NCI-H345 (cell line): ENCODE measurements at places on chromosomes 16 and 17.

DNA sequence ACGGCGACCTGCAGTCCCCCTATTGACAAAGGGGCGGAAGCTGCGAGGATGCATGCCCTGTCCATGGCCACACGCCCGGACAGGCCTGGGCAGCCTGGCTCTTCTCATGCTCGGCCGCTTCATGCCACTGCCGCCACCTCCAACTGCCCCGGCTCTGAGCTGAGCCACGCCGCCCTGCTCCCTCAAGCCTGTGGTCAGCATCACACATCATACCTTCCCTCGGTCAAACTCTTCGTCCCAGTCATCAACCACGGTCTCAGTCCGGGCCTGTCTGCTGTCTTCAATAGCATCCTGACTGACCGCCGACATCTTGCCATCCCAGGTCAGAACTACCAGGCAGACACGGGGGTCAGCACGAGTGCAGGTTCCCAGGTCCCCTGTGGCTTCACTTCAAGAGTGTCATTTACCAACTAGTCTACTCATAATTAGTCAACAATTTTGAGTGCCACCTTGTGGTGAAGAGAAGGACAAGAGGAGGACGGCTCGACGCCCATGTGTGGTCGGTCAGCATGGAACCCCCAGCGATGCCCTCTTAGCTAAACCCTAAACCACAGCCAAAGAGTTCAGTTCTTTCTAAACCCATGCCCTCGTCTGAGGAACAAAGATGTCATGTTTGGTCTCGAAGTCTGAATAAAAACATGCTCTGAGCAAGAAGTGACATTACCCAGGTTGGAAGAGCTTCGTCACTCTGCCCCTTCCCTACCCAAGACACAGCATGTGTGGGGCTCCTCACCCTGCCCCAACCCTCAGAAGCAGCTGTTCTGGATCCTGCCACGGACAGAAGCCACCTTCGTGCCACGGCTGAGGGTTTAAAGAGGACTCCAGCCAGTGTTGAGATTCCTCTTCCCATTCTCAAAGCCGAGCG, 16.9 kb upstream of the CYTH1 start:
- peak; percentile 31 for DNase-seq

DNA sequence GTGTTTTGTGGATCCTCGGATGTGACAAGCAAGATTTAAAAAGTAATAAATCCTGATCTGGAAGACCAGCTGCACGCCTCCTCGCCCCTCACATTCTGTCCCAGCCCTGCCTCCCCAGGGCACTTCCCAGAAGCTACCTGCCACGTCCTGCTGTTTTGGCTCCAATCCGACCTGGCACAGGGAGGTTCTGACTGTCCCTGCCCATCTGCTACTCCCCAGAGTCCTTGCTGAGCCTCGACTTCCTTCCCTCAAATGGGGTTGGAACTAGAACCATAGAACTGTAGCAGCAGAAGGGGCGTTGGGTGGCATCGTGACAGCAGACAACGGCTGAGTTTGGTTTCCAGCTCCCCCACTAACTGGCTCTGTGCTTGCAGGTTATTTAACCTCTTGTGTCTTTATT, 71.7 kb downstream of the RPH3AL start:
- no peak for DNase-seq

DNA sequence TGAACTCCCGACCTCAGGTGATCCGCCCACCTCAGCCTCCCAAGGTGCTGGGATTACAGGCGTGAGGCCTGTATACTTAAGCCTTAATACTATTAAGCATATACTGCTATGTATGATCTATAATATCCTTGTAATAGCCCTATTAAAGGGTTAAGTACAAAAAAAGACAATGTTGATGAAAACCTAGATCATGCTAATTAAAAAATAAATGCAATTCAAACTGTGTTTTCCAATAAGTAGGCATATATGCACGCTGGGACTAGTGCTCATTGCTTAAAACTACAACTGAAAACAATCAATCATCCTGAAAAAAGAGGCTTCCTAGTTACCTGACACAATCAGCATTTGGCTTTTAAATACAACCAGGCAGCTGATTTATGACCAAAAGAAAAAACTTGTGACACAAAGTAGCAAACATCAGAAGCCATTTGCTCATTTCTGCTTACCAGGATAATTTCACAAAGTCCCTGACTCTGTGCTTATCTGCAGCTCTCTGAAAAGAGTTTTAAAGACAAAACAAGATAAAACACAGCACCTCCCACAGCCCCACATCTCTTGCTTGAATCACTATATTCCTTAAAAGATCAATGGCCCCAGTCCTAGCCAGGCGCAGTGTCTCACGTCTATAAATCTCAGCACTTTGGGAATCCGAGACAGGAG, 11.1 kb downstream of the ZNF385C start:
- no peak for DNase-seq

DNA sequence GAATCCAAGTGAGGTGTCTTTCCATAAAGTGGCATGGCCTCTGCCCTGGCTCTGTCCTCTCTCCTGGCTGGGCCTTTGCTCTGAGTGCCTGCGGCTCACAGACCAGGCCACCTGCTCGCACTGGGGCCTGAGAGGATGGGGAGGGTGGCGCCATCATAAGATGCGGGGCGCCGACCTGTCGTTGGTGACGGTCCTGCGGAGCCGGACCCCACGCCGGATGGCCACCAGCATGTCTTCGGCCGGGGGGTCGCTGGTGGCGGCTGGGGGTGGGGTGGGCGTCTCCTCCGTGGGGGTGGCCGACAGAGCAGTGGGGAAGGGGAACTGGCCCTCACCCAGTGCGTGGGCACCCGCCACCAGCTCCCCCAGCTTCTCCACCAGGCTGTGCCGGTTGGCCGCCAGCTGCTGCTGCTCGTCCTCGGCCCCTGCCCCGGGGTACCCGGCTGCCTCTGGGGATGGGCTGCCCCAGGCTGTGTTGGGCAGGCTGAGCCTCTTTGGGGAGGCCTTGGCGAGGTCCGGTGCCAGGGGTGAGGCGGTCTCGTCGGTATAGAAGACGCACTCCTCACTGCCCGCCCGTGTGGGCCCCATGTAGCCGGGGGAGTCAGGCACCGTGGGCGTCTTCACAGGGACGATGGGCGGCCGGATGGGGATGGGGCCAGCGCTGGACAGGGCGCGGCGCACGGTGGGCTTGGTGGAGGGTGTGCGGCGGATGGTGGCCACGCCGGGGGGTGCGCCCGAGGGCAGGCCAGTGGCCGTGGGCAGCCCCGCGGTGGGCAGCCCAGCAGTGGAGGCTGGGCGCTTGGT, 17.4 kb downstream of the IL34 start:
- no peak for DNase-seq

- no peak for DNase-seq
Measured at GRCh38 chr16:89623511-89624261, 10.2 kb downstream of the DPEP1 start.

DNA sequence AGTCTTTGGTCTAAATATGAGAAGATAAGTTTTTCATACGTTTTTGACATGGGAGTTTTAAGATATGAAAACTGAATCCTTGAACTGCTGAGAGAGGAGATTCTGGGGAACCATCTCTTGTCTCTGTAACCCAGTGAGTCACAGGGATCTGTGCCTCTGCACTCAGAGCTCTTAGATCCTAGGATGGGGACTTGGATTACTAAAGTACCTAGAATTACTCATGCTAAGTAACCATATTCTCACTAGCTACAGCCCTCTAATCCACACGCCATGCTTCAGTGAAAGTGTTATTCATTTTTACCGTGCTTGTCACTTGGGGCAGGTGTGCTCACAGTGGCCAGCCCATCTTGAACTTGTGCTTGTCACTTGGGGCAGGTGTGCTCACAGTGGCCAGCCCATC, 2.0 kb downstream of the MRM3 start:
- DNase-seq, result no peak

GRCh38 chr17:16243801-16244567, 27.0 kb downstream of the PIGL start:
- no peak for DNase-seq

DNA sequence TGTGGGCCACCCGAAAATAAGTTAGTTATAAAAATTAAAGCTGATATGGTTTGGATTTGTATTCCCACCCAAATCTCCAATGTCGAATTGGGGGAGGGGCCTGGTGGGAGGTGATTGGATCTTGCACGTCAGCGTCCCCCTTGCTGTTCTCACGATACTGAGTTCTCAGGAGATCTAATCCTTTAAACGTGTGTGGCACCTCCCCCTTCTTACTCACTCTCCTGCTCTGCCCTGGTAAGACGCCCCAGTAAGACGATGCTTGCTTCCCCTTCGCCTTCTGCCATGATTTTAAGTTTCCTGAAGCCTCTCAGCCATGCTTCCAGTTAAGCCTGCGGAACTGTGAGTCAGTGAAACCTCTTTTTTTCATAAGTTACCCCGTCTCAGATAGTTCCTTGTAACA, 35.4 kb downstream of the SYCE1L start:
- no peak for DNase-seq

GRCh38 chr16:31138621-31139578, 3.4 kb upstream of the PRSS8 start:
- DNase-seq, result no peak

- no peak for DNase-seq
Measured at GRCh38 chr16:77748421-77749005, 26.2 kb downstream of the NUDT7 start.

GRCh38 chr16:66152823-66153393, 213.6 kb upstream of the CDH5 start:
- DNase-seq, result no peak

DNA sequence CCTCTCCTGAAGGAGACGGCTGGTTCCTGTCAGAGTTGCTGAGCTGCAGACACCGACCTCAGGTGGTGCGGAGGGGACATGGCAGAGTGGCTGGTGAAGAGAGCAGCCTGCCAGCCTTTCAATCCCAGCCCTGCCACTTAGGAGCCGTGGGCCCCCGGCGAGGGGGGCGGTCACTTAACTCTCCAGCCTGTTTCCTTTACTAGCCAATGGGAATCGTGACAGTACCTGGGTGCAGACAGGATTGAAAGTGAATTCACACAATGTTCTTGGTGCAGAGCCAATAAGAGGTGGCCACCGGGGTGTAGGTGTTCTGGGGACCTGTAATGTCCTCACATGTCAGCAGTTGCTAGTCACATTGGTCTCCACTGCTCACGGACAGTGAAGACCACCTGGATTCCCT, 13.5 kb downstream of the ACE start:
- DNase-seq, result no peak

DNA sequence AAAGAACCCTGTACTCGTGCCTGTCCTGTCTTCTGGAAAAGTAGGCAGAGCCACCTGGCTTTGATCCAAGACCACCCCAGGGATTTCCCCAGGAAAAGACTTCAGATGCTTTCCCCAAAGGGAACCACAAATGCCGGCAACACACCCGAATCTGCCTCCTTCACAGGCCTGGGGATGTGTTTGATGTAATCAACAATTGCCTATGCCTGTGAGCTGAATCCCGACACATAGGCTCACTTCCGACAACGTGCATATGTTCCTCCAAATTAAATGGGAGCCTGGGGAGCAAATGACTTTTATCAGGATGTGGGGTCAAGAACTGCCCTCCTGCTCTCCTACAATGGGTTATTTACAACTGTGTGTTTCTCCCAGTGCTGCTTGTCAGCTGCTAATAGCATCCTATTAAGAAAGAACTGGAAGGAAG, 535.2 kb upstream of the CDH11 start:
- DNase-seq, result no peak

- no peak for DNase-seq
Measured at GRCh38 chr16:65349626-65350025, 227.8 kb upstream of the CDH11 start.

GRCh38 chr16:69250081-69250480, 61.1 kb upstream of the VPS4A start:
- no peak for DNase-seq

DNA sequence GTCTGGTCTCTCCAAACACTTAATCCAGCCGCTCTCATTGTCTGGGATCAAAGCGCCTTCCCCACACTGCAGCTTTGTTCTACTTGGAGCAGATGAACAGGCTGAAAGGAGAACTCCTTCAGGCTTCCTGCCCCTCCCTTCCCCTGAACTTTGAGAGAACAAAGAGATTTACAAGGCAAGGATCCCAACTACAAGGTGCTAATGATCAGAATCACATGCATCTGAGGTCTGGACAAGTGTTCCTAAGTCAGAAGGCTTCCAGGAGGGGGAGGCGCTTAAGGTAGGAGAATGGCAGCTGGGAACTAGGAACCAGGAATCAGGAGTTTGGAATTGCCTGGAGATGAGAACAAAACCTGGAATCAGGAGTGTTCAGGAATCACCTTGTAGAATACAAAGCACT, 606.3 kb upstream of the CDH11 start:
- no peak for DNase-seq

DNA sequence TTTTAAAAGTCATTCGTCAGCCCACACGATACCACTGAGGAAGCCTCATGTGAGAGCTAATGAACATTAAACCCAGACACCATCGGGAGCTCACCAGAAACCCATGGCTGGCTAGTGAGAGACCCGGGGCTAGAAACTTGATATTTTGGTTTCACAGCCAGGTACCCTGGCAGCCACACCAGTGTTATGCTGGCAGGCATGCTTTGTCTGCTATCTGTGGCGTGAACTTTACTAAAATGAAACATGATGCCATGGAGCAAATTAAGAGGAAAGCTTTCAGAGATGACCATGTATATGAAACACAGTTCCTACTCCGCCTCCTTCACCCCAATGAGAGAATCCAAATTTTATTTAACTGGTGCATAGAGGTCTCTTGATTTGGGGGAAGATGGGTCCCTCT, 291.2 kb downstream of the IRX3 start:
- DNase-seq, result no peak

- no peak for DNase-seq
Measured at GRCh38 chr16:74698222-74698621, 2.4 kb downstream of the MLKL start.

DNA sequence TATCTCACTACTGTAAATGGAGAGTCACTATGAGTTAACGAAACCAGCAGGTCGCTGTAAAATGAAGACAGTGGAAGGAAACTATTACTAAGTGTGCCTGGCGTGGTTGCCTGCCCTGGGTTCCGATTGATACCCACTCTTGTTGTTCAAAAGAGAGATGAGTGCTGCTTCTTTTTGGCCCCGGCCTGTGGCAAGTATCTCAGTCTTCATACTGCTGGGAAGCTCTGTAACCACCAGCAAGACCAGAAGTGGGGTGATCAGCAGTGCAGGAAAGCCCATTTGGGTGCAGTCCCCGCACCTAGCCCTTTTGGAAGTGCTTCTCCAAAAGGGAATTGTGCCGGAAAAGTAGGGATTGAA, 104.5 kb downstream of the SNX29 start:
- DNase-seq, result no peak

GRCh38 chr17:18992454-18993130, 12.0 kb downstream of the FAM83G start:
- DNase-seq, result no peak

GRCh38 chr17:20995164-20995872, 47.5 kb downstream of the USP22 start:
- DNase-seq, result no peak

DNA sequence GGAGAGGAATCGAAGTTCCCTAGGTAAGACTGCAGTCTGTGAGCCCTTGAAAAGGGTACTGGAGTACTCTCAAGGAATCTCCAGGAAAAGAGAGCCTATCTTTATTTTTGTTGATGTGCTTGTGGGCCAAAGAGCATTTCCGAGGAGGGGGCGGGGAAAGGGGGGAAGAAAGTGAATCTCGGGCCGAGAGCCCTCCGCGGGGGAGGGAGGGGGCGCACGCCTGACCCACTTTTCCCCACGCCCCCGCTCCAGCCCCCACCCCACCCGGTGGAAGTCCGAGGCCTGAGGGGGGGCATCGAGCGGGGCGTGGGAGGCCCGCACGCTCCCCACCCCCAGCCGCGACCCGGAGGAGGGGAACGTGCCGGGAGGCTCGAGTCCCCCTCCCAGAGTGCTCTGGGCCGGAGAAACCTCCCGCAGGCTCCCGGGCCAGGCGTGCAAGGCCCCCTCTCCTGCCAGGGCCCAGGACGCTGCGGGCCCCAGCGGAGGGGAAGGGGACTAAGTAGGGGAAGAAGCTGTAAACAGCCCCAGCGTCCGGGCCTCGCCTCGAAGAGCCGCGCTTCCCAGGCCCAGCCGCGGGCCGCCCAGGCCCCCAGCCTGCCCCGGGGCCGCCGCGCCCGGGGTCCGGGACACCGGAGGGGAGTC, 444 bp downstream of the HELZ start:
- no peak for DNase-seq
